Thoracic aorta (tissue), 2 donors: ENCODE measurements at places on chromosomes 12 and 14. TPM values are rescaled to one million over a fixed set of nuclear protein-coding genes. Genes with fewer than 3 reads are reported as not detected.

The MFAP5 gene
- 158 TPM for total RNA-seq

The SLC22A17 gene
- 72.3 TPM for total RNA-seq

The RNASE3 gene
- total RNA-seq = not detected

The RNASE9 gene
- not detected for total RNA-seq

The ASB2 gene
- total RNA-seq = 48.3 TPM

The HOXC4 gene
- total RNA-seq = 1.2 TPM

The KRT75 gene
- not detected for total RNA-seq

The RGS6 gene
- 1.4 TPM for total RNA-seq

The WNT1 gene
- not detected for total RNA-seq

The SLC10A1 gene
- total RNA-seq = not detected

- no peak overlapping the region for H3K27ac ChIP-seq
- H3K36me3 ChIP-seq = no peaks in the 10 kb centered on the region
- no peak overlapping the region for H3K4me3 ChIP-seq
These were observed 218.5 kb downstream of the SLC6A15 start for GRCh38 chr12:84694116-84694515.

GRCh38 chr12:13744561-13744960 is 236.8 kb downstream of the GRIN2B start:
- no peaks in the 10 kb centered on the region for H3K36me3 ChIP-seq
- no peaks in the 10 kb centered on the region for H3K4me1 ChIP-seq
- H3K27ac ChIP-seq = no peak overlapping the region
- no peak overlapping the region for H3K4me3 ChIP-seq
- H3K27me3 ChIP-seq = no peaks in the 10 kb centered on the region

GRCh38 chr12:953776-954175 is 4.3 kb upstream of the RAD52 start:
- no peaks in the 10 kb centered on the region for H3K27me3 ChIP-seq
- no peak overlapping the region for H3K4me3 ChIP-seq
- H3K4me1 ChIP-seq = no peaks in the 10 kb centered on the region

- H3K36me3 ChIP-seq = no peaks in the 10 kb centered on the region
- no peak within 1 kb of the TSS for H3K27ac ChIP-seq
- peaks cover 61% of the 10 kb centered on the region for H3K27me3 ChIP-seq
- DNase-seq = no peak
These were observed at the start of the genes FOXA1 and TTC6 for GRCh38 chr14:37594971-37595808. Gene FOXA1, minus strand, starts transcription at chr14:37595249. Its CDS starts 277 bp downstream, at chr14:37594972. Gene TTC6, plus strand, starts transcription at chr14:37595629. Its CDS starts 26,436 bp downstream, at chr14:37622065.

- H3K4me3 ChIP-seq = no peak overlapping the region
- H3K27ac ChIP-seq = no peak overlapping the region
- no peaks in the 10 kb centered on the region for H3K36me3 ChIP-seq
- no peaks in the 10 kb centered on the region for H3K4me1 ChIP-seq
- H3K27me3 ChIP-seq = no peaks in the 10 kb centered on the region
- no peak for DNase-seq
These were observed 980 bp upstream of the RNASE8 start for GRCh38 chr14:21056520-21057163.

DNA sequence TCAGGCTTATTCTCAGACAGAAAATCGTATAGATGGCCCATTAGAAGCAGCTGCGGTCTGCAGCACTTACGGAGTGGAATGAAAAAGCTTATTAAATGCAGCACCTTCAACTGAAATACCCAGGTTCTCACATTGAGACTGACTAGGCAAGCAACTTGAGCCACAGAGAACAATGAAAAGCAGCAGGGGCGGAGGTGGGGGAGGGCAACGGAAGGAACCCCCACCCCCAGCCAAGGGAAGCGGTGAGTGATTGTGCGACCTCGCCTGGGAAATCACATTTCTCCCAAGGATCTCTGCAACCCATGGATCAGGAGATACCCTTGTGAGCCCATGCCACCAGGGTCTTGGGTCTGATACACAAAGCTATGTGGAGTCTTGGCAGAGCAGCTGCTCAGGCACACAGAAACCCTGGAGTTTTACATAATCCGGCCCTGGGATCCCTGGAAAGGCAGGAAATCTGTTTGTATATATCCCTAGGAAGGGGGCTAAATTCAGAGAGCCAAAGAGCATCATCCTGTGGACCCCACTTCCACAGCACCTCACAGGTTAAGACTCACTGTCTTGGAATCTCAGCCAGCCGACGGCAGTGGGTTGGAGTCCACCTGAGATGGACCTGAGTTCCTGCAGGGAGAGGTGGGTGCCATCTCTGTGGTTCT is 38.1 kb downstream of the PZP start:
- no peaks in the 10 kb centered on the region for H3K36me3 ChIP-seq
- H3K27me3 ChIP-seq = no peaks in the 10 kb centered on the region
- H3K4me1 ChIP-seq = no peaks in the 10 kb centered on the region
- H3K27ac ChIP-seq = no peak overlapping the region
- DNase-seq = no peak
- no peak overlapping the region for H3K4me3 ChIP-seq

- no peaks in the 10 kb centered on the region for H3K36me3 ChIP-seq
- peaks cover 15% of the 10 kb centered on the region for H3K4me1 ChIP-seq
- H3K27ac ChIP-seq = no peak overlapping the region
- no peak for DNase-seq
- no peaks in the 10 kb centered on the region for H3K27me3 ChIP-seq
- H3K4me3 ChIP-seq = no peak overlapping the region
These were observed 85.9 kb downstream of the TTC7B start for GRCh38 chr14:90730206-90730766.

DNA sequence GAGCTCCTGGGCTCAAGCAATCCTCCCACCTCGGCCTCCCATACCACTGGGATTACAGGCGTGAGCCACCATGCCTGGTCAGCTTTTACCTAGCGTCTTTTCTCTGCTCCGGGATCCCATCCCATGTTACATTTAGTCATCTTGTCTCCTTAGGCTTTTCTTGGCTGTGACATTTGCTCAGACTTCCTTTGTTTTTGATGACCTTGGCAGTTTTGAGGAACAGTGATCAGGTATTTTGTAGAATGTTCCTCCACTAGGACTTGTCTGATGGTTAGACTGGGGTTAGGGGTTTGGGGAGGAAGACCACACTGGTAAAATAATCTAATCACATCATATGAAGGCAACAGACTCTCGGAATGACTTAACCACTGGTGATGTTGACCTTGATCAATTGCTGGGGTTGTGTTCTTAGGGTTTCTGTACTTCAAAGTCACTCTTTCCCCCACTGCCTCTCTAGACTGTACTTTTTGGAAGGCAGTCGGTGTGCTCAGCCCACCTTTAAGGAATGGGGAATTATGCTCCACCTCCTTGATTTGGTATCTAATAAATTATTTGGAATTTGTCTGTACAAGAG is 48.4 kb downstream of the RIN3 start:
- no peaks in the 10 kb centered on the region for H3K27me3 ChIP-seq
- H3K4me1 ChIP-seq = peaks cover 52% of the 10 kb centered on the region
- no peak for DNase-seq
- no peak overlapping the region for H3K4me3 ChIP-seq
- no peak overlapping the region for H3K27ac ChIP-seq

DNA sequence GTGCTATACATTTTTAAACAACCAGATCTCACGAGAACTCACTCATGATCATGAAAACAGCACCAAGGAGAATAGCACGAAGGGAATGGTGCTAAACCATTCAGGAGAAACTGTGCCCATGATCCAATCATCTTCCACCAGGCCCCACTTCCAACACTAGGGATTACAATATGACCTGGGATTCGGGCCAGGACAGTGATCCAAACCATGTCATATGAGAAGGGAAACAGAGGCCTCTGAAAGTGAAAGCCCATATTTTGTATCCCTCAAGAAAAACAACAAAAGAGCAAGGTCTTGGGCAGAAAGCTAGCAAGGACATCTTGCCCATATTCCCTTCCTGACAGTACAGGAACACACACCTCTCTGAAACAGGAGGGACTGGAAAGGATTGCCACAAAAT is 163.9 kb upstream of the VASH1 start:
- no peaks in the 10 kb centered on the region for H3K4me1 ChIP-seq
- H3K36me3 ChIP-seq = no peaks in the 10 kb centered on the region
- H3K27ac ChIP-seq = no peak overlapping the region
- H3K4me3 ChIP-seq = no peak overlapping the region
- DNase-seq = no peak

DNA sequence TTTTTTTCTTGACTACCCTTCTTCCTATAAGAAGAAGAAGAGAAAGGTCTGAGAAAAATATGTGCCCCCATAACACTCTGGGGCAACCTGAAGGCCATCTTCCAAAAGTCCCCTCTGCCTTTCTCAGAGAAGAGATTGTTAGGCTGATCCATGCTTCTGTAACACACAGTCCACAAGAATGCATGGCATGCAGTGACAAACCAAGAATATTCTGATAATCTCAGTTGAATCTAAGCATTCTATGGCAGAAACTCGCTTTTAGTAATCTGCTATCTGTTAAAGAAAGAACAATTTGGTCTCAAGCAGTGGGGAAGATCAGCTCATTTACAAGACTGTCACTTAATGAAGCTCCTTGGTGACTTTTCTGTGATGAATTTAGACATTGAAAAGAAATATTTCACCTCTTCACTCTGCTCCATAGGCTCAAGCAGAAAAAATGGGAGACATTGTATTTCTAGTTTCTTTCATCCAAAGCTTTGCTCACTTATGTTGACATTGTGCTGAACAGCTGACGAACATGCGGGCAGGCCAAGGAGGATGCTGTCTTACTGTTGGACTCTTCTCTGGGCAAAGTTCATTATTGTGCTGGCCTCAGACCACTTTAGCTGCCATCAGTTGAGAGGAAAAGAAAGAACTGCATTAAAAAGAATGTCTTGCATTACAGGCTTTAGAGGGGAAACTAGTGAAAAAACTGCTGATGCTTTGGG is 957.1 kb downstream of the DIO2 start:
- no peak overlapping the region for H3K4me3 ChIP-seq
- H3K36me3 ChIP-seq = no peaks in the 10 kb centered on the region
- H3K27ac ChIP-seq = no peak overlapping the region
- no peak for DNase-seq

GRCh38 chr14:22544406-22544805 is 44.6 kb downstream of the DAD1 start:
- H3K36me3 ChIP-seq = no peaks in the 10 kb centered on the region
- no peak overlapping the region for H3K27ac ChIP-seq
- H3K4me3 ChIP-seq = no peak overlapping the region
- no peak for DNase-seq
- no peaks in the 10 kb centered on the region for H3K4me1 ChIP-seq
